Stimulated activated CD4-positive, alpha-beta T cell treated with anti-CD3 and anti-CD28 coated beads, Interleukin-12 subunit alpha, Interleukin-12 subunit beta, amount 100 ng/mL, for 4 hours (primary cell): ENCODE measurements at places on chromosomes 12 and 14.

DNA sequence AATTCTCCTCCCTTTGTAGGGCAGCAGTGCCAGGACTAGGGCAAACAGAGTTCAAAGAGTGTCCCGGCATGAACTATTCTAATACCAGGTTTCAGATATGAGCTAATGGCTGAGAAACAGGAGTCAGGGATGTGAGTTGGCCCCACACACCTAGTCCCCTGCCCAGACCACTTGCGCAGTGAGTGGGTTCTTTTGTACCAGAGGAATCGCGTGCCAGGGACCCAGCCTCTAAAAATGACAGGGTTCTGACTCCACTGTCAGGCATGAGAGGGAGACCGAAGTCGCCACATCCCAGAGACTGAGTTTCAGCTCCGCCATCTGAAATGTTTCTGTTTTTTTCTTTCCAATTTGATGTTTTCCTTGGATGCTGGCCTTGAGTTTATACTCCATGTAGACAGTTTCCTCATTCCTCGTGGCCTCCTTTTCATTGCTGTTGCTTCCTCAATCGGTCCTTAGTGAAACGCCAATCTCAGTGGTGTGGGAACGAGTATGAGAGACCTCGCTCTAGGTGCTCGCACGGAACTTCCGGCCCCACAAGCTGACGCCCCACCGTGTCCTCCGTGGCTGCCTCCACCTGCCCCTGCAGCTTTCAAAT lies 31.5 kb downstream of the FBXL14 start:
- DNase-seq, result no peak

GRCh38 chr12:85280165-85280983 lies at the start of gene ALX1:
TSS of gene ALX1 (plus strand) at chr12:85280220. CDS start at chr12:85280262, 42 bp downstream.
- no peak for DNase-seq

GRCh38 chr12:52217223-52217622 lies 15.8 kb upstream of the KRT7 start:
- no peak for DNase-seq

- DNase-seq, result no peak
Measured at GRCh38 chr12:52645120-52645761, 6.8 kb downstream of the KRT2 start.

DNA sequence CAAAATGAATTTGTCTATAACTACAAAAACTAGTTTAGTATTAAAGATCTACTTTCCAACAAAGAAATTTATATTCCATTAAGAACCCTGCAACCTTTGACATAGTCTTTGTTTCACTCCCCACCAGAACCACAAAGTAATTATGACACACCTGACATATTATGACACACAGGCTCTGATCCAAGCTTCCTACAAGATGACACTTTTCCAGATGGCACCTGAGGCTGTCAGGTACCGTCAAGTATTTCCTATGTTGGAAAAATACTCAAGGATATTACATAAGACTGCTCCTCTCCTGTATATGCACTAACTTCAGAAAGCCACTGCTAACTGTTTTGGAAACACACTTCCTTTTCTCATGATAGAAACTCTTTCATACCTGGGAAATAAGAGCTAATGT lies 38.9 kb downstream of the STXBP6 start:
- no peak for DNase-seq

GRCh38 chr12:75086091-75087038 lies 123.3 kb downstream of the KCNC2 start:
- DNase-seq, result no peak

DNA sequence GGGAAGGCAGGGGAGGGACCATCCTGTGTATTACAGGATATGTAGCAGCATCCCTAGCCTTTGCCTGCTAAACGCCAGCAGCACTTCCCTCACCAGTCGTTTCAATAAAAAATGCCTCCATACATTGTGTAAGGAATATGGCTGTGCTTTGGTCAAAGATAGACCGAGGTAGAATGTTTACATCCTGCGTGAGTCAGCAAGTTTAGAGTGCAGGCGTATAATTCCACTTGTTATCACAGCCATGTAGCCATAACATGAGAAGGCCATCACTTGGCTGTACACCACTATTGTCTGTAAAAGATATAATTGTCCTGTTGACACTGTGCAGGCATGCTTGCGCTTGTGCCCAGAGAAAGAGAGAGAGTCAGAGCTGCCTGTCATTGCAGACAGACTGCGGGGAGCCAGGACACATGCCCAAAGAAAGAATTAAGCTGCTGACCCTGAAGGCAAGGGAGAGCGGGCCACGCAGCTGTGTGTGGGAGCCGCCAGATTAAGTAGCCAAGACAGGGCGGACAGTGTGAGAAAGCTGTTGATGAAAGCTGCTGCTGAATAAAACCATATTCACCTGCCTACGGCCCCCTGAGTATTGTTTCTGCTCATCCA lies 68.4 kb downstream of the CRACR2A start:
- no peak for DNase-seq

DNA sequence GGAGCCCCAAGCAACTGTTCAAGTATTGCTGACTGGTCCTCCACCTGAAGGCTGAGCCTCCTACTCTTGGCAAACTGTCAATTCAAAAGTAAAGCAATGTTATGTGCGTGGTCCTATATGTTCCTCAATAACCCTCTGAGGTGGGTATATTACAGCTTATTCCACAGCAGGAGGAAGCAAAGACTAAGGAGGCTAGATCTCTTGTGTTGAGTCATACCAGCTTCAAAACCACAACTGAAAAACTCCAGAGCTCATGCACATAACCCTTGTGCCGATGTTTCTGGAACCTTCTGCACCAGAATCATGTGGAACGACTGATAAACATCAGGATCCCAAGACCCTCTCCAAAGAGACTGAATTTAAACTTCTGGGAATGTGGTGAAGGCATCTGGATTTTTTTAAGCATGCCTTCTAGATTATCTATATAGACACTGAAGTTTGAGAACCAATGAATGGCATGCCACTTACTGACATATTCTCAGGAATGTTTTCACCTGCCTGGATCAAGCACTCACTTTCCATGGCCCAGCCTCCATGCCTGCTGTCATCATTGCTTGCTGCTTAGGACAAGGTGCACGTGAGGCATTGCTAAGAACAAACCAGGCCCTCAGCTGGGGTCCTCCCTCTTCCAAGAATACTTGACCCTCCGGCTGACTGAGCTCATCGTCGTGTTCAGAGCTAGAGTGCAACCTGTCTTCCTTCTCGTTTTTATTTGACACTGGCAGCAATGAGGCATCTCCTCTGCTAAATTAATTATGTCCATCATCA lies 194.7 kb downstream of the BCL11B start:
- no peak for DNase-seq

DNA sequence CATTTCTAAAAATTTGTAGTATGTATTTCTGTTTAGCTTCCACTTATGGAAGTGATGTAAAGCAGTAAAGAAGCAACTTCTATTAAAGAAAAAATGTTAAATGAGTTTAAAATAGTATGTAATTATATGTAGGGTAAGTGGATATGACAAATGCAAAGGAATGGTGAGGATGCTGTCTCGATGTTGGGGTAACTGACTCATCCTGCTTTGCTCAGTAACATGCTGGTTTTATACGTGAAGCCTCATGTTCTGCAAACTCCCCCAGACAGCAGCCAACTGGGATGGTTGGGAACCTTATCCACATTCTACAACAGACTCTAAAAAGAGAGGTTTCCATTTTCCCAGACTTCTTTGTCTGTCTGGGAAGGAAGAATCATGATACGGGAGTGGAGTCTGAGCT lies 1006.4 kb upstream of the TMEM132C start:
- DNase-seq, result no peak

GRCh38 chr14:90606434-90606833 lies 209.6 kb downstream of the CALM1 start:
- no peak for DNase-seq

DNA sequence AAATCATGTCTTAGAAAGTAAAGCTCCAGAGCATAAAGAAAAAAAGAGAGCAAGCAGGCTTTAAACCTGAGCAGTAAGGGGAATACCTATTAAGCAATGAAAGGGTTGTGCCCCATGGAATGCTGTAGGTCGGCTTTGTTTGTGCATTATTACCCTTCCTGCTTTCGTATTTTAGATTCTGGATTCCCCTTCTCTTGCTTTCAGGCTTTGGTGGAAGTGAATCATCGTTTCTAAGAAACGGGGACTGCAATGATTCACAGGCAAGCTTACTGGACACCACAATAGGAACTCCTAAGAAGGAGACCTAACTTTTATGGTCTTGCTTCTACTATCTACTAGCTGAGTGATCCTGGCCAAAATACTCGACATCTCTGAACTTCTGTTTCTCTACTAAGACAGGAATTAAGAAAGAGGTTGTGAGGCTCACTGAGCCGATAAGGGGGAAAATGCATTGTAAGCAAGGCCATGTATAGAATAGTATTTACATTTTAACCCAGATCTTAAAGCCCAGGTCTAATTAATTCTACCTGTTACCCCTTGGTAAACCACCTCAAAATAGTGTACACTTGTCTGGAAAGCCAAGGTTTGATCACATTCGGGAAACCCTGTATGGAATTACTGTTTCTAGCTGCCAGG lies 1.2 kb upstream of the BMAL2 start:
- DNase-seq, result no peak

- no peak for DNase-seq
Measured at GRCh38 chr12:112851024-112851777, 55.6 kb upstream of the OAS1 start.

DNA sequence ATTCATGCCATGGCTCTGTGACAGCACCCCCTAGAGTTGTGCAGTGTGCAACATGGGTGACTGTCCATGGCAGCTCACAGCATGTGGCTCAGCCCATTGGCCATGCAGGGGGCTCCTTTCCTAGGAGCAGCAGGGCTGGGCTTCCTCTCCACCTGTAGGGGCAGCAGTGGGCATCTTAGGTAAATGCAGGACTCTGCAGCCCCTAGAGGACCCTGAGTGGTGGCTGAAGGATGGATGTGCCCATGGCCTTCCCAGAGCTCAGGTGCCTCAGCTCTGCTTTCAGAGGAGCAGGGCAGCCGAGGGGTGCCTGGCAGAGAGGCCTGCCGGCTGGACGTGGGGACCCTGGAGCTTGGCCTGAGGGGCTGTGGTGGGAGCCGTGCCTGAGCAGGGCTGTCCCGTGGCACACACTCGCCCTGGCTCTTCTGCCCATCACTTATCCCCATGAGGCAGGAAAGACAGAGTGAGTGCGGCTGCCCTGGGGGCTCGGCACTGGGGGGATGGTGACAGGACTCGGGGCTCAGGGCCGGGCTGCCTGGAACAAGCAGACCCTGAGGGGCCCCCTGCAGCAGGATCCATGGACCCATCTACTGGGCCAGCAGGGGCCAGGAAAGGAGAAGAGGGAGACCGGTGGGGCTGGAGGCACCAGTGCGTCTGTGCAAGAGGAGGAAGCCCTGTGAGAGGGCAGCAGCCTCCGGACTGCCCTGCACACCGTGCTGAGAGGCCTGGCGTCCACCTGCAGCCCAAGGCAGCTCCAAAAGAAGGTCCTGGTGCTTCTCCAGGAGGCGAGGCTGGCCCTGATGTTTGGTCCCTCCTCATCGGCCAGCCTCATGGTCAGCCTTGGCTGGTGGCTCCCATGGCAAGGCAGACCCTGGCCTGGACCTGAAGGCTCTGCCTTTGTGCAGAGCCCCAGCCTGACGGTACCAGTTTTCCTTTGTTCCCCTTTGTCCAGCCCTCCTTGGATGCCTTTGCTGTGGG lies 7.6 kb downstream of the ADSS1 start:
- no peak for DNase-seq

GRCh38 chr12:96711364-96711763 lies 195.7 kb upstream of the NEDD1 start:
- DNase-seq, result no peak

- DNase-seq, result no peak
Measured at GRCh38 chr12:75533239-75533638, 21.8 kb upstream of the KRR1 start.

- no peak for DNase-seq
Measured at GRCh38 chr14:68547305-68548193, 245.3 kb downstream of the ZFP36L1 start.

DNA sequence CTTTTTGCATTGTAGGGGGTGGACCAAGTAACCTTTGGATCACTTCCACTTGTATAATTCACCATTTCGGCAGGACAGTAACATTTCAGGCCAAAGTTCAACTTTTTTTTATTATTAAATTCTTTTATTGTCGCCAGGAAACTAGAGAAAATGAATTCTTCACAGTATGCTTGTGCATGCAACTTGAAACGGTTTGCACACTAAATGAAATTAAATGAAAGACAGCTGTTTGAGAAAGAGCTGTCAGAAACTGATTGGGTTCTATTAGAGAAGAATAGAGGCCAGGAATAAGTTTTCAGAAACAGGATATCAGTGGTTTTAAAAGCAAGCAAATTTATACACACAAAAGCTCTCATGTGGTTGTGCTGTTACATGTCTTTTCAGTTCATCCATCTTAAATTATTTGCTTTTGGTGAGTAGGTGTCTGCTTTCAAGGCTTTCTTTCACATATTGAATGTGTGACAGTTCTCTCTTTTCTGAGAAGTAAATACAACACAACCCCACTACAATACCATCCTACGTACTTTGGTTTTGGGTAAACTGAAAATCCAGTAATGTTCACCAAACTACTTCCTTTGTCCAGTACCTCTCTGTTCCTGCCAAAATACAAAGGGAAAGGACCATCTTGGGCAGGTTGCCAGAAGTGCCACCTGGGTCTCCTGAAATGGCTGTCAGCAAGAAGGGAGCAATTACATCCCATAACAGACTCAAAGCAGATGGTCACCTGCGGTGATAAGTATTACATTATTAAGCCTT lies 291.7 kb downstream of the RAD51B start:
- no peak for DNase-seq

- DNase-seq, result no peak
Measured at GRCh38 chr14:68734231-68734732, 58.6 kb downstream of the ZFP36L1 start.

DNA sequence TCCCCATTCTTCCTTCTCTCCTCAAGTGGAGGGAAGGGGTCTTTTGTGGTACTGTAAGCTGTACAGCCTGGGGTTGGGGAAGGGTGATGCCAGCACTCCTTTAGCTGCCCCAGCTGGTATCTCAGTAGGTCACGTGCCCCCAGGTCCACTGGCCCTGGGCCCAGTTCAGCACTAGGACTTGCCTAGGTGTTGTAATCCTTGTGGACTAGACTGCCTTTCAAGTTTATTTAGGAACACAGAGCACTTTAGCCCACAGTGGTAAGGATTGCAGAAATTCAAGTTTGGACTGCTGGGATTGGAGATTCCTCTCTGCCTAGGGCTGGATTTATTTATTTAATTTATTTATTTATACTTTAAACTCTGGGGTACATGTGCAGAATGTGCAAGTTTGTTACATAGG lies 569.6 kb downstream of the AACS start:
- DNase-seq, result no peak

DNA sequence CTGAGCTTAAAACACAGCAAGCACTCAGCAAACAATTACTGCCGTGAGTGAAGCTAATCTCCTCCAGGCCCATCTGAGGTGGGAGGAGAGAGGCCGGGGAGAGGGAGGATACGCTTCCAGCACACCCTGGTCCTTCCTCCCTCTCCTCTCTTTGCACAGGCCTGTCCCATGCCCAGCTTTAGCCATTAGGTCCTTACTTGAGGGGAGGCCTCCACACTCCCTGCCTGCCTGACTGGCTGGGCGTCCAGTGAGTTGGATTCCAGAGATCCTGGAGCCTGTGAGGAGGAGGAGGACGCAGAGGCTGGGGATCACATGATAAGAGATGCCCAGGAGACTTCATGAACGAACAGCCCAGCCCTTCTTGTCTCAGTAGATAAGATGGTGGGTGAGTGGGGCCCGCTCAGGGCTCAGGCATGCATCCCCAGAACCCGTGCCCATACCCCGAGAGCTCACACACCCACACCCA lies 65.1 kb upstream of the NCOR2 start:
- DNase-seq, result no peak

GRCh38 chr14:83289896-83290295 lies 1756.2 kb upstream of the SEL1L start:
- DNase-seq, result no peak
